Bone marrow (tissue), 2 donors: ENCODE measurements at places on chromosomes 16 and 17.

GRCh38 chr17:67628580-67629013 is 89.1 kb upstream of the NOL11 start:
- DNase-seq = no peak

- DNase-seq = no peak
Measured at GRCh38 chr16:89290887-89291286, 73.4 kb downstream of the ZNF778 start.

- DNase-seq = no peak
Measured at GRCh38 chr16:85751698-85752501, 1.0 kb upstream of the C16orf74 start.

GRCh38 chr16:31352376-31353115 is 2.4 kb upstream of the ITGAX start:
- DNase-seq = no peak

DNA sequence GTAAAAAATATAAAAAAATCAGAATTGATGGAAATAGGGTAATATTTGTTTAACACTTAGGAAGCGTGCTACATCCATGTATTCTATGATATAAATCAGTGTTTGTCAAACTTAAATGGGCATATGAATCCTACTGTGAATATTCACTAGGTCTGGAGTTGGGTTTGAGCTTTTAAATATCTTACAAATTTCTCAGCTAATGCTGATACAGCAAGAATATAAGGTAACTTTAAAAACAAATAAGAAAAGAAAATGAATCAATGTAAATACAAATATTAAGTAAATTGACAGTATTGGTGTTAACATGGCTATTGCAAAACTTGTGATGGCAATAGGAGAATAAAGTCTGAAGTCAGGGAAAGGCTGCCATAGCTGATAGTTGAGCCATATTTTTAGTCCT is 3.6 kb downstream of the MYH13 start:
- DNase-seq = no peak
